ENCODE measurements at places on chromosomes 5 and 9. TPM values are rescaled to one million over a fixed set of nuclear protein-coding genes. Genes with fewer than 3 reads are reported as not detected.

GRCh38 chr5:76204713-76205112 is 121.5 kb downstream of the SV2C start:
- H3K27ac ChIP-seq: no peak overlapping the region
- no peak overlapping the region for H3K4me3 ChIP-seq
- no peak for DNase-seq
- H3K27me3 ChIP-seq: peaks cover 3% of the 10 kb centered on the region

DNA sequence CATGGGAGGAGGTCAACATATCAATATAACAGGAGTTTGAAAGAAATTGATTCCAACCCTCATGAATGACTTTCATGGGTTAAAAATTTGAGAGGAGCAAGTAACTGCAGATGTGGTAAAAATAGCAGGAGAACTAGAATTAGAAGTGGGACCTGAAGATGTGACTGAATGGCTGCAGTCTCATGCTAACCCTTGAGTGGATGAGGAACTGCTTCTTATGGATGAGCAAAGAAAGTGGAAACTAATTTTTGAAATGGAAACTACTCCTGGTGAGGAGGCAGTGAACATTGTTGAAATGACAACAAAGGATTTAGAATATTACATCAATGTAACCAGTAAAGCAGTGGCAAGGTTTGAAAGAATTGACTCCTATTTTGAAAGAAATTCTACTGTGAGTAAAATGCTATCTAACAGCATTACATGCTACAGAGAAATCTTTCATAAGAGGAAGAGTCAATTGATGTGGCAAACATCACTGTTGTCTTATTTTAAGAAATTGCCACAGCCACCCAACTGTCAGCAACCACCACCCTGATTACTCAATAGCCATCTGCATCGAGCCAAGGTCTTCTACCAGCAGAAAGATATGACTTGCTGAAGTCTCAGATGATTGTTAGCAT is 1683.2 kb downstream of the MAT2B start:
- no peaks in the 10 kb centered on the region for H3K27me3 ChIP-seq
- H3K27ac ChIP-seq: no peak overlapping the region

Gene CDX1
- 1.8 TPM for total RNA-seq

Gene PRSS3
- total RNA-seq: not detected

GRCh38 chr5:157555037-157555640 is 20.4 kb downstream of the ADAM19 start:
- H3K27ac ChIP-seq: no peak overlapping the region
- H3K27me3 ChIP-seq: no peaks in the 10 kb centered on the region
- no peak overlapping the region for H3K4me3 ChIP-seq
- DNase-seq: no peak

DNA sequence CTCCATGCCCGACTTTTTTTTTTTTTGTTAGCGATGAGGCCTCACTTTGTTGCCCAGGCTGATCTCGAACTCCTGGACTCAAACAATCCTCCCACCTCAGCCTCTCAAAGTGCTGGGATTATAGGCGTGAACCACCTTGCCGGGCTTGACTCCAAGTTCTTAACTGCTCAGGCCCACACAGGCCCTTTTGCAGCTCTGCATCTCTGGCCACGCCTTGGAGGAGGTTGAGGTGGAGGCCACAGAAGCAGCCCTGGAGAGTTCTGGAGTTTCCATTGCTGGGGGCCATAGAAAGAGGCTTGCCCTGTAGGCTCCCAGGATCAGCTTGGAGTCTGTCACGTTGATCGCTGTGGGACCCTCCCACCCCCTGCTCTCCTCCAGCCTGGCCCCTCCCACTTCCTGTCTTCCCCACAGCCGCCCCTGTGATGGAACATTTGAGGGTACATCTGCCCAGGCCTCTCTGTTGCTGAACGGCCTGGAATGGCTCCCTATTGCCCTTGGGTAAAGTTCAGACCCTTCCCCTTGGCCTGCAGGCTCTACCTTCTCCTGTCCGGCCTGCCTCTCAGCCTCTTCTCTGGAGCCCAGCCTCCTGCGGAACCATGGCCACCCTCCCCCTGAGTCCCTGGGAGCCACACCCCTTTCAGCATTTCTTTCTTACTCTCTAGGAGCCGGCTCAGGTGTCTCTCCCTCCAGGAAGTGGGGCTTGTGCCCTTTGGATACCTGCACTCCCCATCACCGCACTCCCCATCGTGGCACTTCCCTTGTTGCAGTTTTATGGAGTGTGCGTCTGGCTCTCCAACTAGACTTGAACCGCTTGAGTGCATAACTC is 30.4 kb upstream of the IER5L start:
- no peaks in the 10 kb centered on the region for H3K36me3 ChIP-seq
- no peaks in the 10 kb centered on the region for H3K27me3 ChIP-seq
- no peak overlapping the region for H3K27ac ChIP-seq
- no peak overlapping the region for H3K4me3 ChIP-seq
- peaks cover under 1% of the 10 kb centered on the region for H3K4me1 ChIP-seq
- no peak for DNase-seq

Gene AGTPBP1
- total RNA-seq: 11.2 TPM

DNA sequence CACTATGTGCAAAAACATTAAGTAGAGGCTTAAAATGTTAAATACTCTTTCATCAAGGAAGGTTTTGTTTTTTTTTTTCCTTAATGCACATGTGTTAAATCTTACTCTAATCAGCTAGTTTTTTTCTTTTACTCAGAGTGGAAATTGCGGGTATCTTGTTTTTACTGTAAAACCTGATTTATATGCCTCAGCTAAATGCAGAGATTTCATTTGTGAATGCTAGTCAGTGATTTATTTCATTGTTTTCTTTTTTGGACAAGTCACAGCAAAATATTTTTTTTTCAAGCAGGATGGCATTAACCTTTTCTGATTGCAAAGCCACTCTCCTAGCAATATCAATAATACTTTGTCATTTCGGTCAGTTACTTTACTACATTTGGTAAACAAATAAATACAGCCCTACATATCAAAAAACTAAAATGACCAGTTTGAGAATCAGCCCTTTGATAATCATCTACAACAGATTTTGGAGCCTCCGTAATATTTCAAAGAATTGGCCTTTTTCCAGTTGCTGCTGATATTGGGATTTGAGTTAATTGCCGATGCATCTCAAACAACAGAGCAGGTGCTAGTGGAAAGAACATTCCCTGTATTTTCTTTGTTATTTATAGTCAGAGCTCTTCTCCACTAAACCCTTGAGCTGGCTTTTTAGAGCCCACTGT is 579.2 kb upstream of the ZNF608 start:
- H3K4me1 ChIP-seq: peaks cover 5% of the 10 kb centered on the region
- no peak overlapping the region for H3K27ac ChIP-seq
- DNase-seq: no peak
- H3K27me3 ChIP-seq: no peaks in the 10 kb centered on the region
- no peak overlapping the region for H3K4me3 ChIP-seq

GRCh38 chr5:141484310-141484640 is 555 bp upstream of the PCDHGC4 start:
- no peak for DNase-seq
- no peak overlapping the region for H3K4me3 ChIP-seq
- H3K27me3 ChIP-seq: no peaks in the 10 kb centered on the region

Gene SCGB3A2
- not detected for total RNA-seq

GRCh38 chr5:73028991-73029595 is 73.3 kb downstream of the FCHO2 start:
- H3K27me3 ChIP-seq: no peaks in the 10 kb centered on the region
- no peak for DNase-seq
- H3K4me3 ChIP-seq: no peak overlapping the region
- no peak overlapping the region for H3K27ac ChIP-seq

Gene PCDHAC2
- not detected for total RNA-seq

DNA sequence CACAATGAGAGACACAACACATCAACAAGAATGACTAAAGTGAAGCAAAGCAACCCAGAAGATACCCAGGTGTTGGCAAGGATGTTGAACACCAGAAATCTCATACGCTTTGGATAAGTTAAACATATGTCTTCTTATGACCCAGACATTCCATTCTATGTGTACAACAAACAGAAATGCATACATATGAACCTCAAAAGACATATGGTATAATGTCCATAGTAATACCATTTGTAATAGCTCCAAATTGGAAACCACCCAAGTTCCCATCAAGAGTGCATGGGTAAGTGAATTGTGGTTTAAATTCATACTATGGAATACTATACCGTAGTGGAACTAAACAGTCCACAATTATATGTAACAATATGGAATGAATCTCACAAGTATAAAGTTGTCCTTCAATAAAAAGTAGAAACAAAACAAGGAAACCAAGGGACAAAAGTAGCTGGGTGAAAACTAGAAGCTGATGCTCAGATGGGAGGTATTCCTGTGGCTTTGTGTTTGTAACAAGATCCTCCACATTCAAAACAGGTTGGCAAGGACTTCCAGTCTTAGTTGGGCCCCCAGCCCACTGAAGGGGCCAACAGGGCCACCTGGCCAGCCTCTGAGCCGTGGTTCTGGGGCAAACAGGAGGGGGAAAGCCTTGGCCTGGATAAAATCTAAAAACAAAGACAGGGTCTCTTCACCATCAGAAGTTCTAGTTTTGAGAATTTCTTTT is 171.8 kb upstream of the PITX1 start:
- H3K27ac ChIP-seq: no peak overlapping the region
- peaks cover 37% of the 10 kb centered on the region for H3K4me1 ChIP-seq
- H3K27me3 ChIP-seq: no peaks in the 10 kb centered on the region
- H3K4me3 ChIP-seq: no peak overlapping the region
- no peaks in the 10 kb centered on the region for H3K36me3 ChIP-seq
- DNase-seq: no peak

Gene FAM153A
- total RNA-seq: not detected

GRCh38 chr9:98565152-98566135 is 143.3 kb downstream of the GABBR2 start:
- no peaks in the 10 kb centered on the region for H3K27me3 ChIP-seq
- no peaks in the 10 kb centered on the region for H3K36me3 ChIP-seq
- DNase-seq: no peak
- H3K27ac ChIP-seq: no peak overlapping the region
- no peak overlapping the region for H3K4me3 ChIP-seq

DNA sequence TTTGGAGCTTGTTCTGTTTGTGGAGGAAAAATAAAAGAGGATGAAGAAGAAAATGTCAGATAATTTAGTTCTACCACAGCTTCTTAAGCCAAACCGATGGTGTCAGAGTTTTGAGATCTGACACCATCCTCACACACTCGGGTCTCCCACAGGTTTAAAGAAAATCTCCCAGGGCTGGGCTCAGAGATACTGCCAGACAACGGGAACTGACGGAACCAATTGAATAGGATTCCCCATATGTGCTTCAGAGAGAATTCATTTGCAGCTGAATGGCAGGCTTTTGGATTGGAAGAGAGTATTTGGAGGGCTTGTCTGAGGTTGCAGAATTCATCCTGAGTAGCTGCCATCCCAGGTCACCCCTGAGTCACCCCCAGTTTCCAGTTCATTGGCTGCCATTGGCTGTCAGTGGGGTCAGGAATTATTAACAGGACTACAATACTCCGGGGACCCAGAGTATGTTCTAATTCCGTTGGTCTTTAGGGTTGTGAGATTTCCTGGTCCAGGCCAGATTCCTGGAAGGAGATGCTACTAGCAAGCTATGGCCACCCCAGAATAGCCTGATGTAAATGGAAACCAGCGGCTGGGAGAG is 131.3 kb downstream of the PDZD2 start:
- no peaks in the 10 kb centered on the region for H3K27me3 ChIP-seq
- no peaks in the 10 kb centered on the region for H3K4me1 ChIP-seq
- H3K4me3 ChIP-seq: no peak overlapping the region
- DNase-seq: no peak
- no peaks in the 10 kb centered on the region for H3K36me3 ChIP-seq

GRCh38 chr5:50564558-50564957 is 101.9 kb upstream of the PARP8 start:
- H3K36me3 ChIP-seq: no peaks in the 10 kb centered on the region
- H3K27ac ChIP-seq: no peak overlapping the region
- no peak for DNase-seq
- H3K27me3 ChIP-seq: no peaks in the 10 kb centered on the region
- H3K4me3 ChIP-seq: no peak overlapping the region

Gene ARL14EPL
- not detected for total RNA-seq

DNA sequence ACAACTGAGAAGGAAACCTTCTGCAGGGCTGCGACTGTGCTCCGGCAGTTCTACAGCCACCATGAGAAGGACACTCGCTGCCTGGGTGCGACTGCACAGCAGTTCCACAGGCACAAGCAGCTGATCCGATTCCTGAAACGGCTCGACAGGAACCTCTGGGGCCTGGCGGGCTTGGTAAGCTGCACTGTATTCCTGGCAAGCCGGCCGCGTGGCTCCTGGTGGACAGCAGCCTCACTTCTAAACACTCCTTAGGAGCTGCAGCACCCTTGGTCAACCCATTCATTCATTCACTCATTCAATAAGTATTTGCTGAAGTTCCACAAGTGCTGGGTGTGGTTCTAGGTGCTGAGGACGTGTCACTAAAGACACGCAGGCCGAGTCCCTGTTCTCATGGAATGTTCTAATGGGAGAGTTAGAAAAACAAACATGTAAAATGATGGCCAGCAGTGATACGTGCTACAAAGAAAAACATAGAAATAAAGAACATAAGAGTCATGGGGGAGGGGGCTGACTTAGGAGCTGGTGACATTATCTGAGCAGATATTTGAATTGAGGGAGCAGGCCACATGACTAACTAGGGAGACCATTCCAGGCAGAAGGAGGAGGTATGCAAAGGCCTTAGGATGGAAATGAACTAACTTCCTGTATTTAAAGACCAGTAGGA is 6.1 kb downstream of the IL4 start:
- peaks cover 39% of the 10 kb centered on the region for H3K4me1 ChIP-seq
- DNase-seq: no peak
- no peak overlapping the region for H3K4me3 ChIP-seq
- H3K27me3 ChIP-seq: no peaks in the 10 kb centered on the region
- peak overlapping the region; percentile 6 for H3K27ac ChIP-seq

DNA sequence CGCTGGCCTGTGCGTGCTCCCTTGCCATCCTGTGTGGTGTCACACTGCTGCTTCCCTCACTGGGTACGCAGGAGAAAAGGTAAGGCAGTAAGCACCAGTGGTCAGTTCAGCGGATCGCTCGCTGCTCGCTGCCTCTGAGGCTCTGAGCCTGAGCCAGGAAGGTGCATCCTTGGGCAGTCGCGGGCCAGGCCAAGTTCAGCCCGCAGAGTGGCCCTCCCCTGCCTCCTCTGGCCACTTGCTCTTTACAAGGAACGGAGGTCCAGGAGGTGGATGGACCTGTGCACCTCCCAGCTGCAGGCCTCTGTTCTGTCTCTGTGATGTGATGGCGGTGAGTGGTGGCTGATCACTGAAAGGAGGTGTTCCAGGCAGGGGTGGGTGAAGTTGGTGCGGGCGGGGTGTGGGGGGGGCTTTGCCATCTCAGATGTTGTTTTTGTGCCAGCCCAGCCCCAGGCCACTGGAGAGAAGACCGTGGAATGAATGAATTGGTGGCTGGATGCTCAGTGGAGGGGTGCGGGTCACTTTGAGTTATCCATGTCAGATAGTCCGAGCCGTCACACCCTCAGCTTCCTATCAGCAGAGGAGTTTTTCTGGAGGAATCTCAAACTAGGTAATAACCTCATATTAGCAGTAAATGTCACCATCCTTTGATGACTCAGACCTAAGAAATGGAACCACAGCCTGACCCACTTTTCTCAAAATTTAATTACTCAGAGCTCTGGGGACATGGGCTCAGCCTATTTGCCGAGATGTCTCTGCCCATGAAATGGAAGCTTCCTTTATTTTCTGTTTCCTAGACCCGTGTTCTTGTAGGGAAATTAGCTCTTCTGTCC is 7.3 kb downstream of the COL5A1 start:
- DNase-seq: no peak
- no peaks in the 10 kb centered on the region for H3K27me3 ChIP-seq
- peaks cover 32% of the 10 kb centered on the region for H3K4me1 ChIP-seq
- H3K27ac ChIP-seq: peak overlapping the region; percentile 44
- H3K4me3 ChIP-seq: no peak overlapping the region
- peaks cover 70% of the 10 kb centered on the region for H3K36me3 ChIP-seq
